ENCODE measurements at places on chromosomes 6 and 20.

GRCh38 chr20:3931664-3932063 is 42.5 kb downstream of the PANK2 start:
- no peak for DNase-seq

- no peak for DNase-seq
Measured at GRCh38 chr20:22998476-22998875, 36.6 kb upstream of the SSTR4 start.

- DNase-seq, result peak; percentile 64
Measured at GRCh38 chr6:26304797-26305640, 60.0 kb upstream of the BTN3A2 start.

GRCh38 chr6:158475344-158476302 is 84.3 kb upstream of the TMEM181 start:
- peak; percentile 81 for DNase-seq

- no peak for DNase-seq
Measured at GRCh38 chr6:166645896-166646295, 18.8 kb upstream of the RPS6KA2 start.

- no peak for DNase-seq
Measured at GRCh38 chr20:58168843-58169242, 59.6 kb downstream of the ANKRD60 start.

GRCh38 chr6:39493777-39494176 is 171.3 kb upstream of the KCNK16 start:
- DNase-seq, result peak; percentile 74

- DNase-seq, result no peak
Measured at GRCh38 chr6:169976301-169977081, 225.1 kb downstream of the ERMARD start.

DNA sequence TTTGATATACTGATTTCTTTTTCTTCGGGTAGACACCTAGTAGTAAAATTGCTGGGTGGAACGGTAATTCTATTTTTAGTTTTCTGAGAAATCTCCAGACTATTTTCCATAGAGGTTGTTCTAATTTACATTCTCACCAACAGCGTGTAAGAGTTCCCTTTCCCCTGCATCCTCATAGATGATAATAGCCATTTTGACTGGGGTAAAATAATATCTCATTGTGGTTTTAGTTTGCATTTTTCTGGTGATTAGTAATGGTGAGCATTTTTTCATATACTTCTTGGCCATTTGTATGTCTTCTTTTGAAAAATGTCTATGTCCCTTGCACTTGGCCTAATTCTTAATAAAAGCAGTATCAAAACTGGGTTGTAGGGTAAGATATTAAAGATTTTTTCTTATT is 148.9 kb upstream of the SIM1 start:
- DNase-seq, result peak; percentile 65

GRCh38 chr20:8425016-8425415 is 292.9 kb downstream of the PLCB1 start:
- DNase-seq, result no peak

GRCh38 chr20:17796091-17796563 is 96.4 kb downstream of the BANF2 start:
- DNase-seq, result peak; percentile 15

DNA sequence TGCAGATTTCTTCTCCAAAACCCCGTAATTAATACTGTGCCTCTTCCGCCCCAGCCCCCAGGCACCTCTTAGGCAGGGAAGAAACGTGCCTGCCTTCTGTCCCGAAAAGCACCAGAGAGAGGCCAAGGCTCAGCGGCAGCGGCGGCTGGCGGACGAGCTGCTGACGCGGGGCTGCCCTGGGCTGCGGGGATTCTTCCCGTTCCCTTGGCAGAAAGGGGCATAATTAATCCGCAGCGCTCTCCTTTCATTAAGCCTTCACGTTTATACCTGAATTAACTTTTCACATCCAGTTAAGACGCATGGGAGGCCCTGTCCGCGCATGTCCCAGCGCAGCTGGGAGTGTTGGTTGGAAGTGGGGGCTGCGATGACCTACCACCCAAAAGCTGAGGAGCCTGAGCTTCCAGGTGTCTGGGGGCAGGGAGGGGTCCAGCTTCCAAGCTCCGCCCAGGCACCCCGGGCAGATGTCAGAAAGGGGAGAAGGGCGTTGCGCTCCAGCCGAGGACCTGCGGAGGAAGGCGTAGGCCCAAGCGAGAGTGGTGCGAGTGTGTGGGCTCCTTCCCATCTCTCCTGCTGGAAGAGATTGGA is 167.4 kb upstream of the LRFN2 start:
- DNase-seq, result no peak

GRCh38 chr6:153092082-153093013 is 38.7 kb downstream of the RGS17 start:
- DNase-seq, result peak; percentile 91

GRCh38 chr6:16868968-16869367 is 107.7 kb upstream of the ATXN1 start:
- DNase-seq, result peak; percentile 53

GRCh38 chr6:37904590-37904989 is 85.1 kb downstream of the ZFAND3 start:
- no peak for DNase-seq

DNA sequence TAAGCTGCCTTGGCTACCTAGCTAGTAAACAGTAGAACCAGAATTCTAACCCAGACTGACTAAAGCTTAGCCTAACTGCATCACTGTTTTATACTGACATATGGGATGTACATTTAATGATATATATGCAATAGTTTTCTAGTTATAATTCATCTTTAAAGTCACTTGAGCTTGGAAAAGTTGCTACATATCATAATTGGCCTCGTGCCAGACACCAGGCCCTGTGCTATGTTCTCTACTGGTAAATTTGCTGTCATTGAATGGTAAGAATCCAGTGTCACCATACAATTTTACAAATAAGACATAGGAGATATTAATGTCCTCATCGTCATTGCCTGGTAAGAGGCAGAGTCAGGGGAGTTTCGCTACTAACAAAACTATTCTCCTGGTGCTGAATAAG is 396.8 kb downstream of the CDKAL1 start:
- DNase-seq, result no peak

GRCh38 chr20:46544576-46544975 is 5.9 kb downstream of the OCSTAMP start:
- DNase-seq, result no peak

DNA sequence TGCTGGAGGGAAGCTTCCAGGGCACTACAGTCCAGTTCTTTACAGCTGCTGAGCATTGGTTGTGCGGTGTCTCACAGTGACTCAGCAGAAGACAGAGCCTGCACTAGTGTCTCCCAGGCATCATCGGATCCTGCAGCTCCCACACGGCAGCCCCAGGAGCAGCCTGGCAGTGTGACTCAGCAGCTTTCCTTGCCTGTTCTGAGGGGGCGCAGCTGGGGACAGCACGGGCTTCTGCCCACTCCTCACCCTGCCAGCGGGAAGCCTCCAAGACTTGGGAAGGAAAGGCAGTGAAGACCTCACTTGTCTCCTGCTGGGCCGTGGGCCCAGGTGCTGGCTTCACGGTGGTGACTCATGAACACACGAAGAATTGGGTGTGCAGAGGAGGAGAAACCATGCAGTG is 165.4 kb downstream of the SYNDIG1 start:
- DNase-seq, result peak; percentile 89

GRCh38 chr20:11957911-11958310 is 40.2 kb downstream of the BTBD3 start:
- no peak for DNase-seq

GRCh38 chr20:63745961-63746731 is 6.6 kb downstream of the SLC2A4RG start:
- DNase-seq, result no peak

GRCh38 chr6:161418463-161418945 is 144.6 kb upstream of the AGPAT4 start:
- DNase-seq, result peak; percentile 84

DNA sequence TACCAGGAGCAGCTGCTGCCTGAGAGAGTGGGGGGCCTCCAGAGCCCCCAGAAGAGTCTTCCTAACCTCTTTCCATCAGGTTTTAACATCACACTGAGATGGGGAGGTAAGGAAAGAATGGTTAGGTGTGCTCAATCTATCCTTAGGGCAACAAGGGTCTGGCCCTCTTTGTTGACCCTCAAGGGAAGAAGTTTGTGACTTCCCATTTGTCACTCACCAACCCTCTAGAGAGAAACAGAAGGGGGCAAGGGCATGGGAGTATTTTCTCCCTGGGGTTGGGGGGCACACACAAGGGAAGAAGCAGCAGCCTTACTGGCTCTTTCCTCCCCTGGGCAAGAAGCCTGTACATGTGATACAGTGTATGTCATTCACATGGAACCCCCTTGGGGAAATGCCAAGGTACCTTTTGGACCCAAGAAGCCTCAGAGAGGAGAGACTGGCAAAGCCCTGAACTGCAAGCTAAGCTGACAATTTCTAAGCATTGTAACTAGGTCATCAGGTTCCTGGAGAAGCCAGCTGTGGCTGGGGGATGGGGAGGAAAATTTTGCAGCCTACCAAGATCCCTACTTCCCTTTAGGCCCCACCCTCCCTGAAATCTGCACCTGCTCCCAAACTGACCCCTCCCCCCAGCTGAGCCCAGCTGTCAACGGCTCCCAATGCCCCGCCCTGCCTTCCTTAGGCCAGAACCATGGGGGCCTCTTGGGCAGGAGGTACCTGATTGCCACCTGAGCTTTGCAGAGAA is 14.5 kb downstream of the BCL2L1 start:
- no peak for DNase-seq

GRCh38 chr6:109653264-109653663 is 37.7 kb downstream of the AK9 start:
- no peak for DNase-seq

DNA sequence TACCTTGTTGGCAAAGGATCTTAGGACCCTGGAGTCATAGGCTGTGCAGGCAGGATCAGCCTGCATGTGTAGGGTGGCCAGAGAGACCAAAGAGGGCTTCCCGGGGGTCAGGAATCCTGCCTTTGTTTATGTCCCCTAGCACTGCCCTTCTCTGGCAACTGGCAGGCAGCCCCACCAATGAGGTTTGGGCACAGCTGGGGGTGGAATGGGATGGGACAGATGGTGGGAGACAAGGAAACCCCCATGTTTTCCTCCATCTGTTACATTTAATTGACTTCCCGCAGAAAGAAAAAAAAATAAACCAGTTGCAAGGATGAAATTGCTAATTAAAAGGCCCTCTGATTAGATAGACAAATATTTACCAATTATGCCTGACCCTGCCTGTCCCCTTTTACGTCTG is 27.6 kb downstream of the CD40 start:
- no peak for DNase-seq

DNA sequence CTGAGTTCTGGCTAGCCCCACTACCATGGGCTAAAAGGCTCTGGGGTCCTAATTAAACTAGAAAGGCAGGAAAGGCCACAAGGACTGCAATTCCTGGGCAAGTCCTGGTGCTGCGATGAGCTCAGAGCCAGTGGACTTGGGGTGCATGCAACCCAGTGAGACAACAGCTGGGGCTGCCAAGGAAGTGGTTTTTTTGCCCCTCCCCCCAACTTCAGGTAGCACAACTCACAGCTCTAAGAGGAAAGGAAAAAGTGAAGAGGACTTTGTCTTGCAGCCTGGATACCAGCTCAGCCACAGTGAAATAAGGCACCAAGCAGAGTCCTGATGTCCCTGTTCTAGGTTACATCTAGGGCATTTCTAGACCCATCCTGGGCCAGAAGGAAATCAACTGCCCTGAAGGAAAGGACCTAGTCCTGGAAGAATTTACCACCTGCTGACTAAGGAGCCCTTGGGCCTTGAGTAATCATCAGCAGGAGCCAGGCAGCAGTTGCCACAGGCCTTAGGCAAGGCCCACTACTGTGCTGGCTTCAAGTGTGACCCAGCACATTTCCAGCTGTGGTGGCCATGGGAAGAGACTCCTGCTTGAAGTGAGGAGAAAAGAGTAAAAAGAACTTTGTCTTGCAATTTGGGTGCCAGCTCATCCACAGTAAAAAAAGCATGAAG is 358.4 kb downstream of the BTBD3 start:
- DNase-seq, result no peak

- peak; percentile 35 for DNase-seq
Measured at GRCh38 chr6:130447374-130447773, 81.6 kb downstream of the TMEM200A start.

- no peak for DNase-seq
Measured at GRCh38 chr6:110841266-110841665, 26.0 kb upstream of the CDK19 start.

DNA sequence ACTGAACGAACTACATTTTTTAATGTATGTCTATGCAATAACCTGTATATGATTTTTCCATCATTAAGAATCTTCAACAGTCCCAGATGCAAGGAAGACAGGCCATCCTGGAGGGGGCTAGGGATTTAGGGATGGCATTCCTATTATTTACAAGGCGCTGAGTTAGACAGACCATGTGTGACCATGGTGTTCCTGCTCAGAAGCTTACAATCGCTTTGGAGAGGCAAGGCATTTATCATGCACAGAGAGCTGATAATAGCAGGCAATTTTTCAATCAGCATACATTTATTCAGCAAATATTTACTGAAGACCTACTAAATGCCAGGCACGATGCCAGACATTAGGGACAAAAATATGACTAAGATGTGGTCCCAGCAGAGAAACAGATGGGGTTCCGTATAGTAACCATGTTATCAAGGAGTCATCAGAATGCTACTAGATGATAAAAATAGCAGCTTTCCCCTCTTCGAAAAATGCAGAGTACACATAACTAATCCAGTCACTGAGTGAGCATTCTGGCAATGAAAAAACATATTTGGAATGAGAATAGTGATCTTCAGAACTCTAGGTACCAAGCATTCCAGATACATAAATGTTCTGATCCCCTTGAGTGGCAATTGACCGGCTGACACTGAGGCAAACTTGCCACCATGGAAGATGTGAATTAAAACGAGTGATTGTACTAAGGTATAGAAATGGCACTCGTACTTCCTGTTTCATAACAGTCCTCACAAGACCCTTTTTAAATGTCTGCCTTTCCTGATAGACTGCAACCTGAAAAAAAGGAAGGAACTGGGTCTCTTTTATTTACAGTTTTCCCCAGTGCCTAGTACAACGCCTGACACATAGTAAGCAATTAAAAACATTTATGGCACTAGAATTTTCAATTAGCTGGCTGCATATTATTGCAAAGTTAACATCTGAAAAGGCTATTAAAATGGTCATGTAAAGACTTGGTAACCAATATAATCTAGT is 135.7 kb downstream of the ATXN1 start:
- DNase-seq, result peak; percentile 76

- no peak for DNase-seq
Measured at GRCh38 chr6:162211022-162211421, 516.5 kb downstream of the PRKN start.

- no peak for DNase-seq
Measured at GRCh38 chr20:46031701-46032254, 2.8 kb downstream of the SLC12A5 start.

- DNase-seq, result no peak
Measured at GRCh38 chr20:61146023-61146422, 106.0 kb upstream of the CDH4 start.

- DNase-seq, result no peak
Measured at GRCh38 chr20:14883324-14883723, 545.9 kb upstream of the FLRT3 start.

- no peak for DNase-seq
Measured at GRCh38 chr6:169930799-169931198, 179.4 kb downstream of the ERMARD start.

DNA sequence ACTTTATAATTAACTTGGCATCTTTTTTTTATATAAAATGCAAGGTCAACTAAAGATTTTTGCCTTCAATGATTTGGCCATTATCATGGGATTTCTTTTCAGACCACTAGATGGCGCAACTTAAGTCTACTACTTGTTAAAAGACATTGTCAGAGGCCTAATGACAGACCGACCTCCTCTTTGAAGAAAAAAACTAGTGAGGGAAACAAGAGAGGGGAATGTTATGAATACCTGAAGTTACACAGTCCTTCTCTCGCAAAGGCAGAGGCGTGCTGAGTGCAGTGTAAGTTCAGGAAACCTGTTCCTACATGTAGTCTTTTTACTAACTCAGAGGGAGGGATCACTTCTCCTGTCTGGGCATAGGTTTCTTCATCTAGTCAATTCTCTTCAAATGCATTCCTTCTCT is 9.3 kb downstream of the TRAPPC3L start:
- DNase-seq, result peak; percentile 70
